B cell (primary cell): ENCODE measurements at places on chromosomes 2 and 18. TPM values are rescaled to one million over a fixed set of nuclear protein-coding genes. Genes with fewer than 3 reads are reported as not detected.

CCDC102B gene
- total RNA-seq, result 2.8 and 3.9 TPM in 2 replicates

HOXD10 gene
- total RNA-seq, result not detected in 2 replicates

EIF2B4 gene
- total RNA-seq, result 50.5 and 56.7 TPM in 2 replicates

ELOA2 gene
- not detected in 2 replicates for total RNA-seq

TYW5 gene
- total RNA-seq, result 15.0 and 15.4 TPM in 2 replicates

RAMP1 gene
- 12.4 and 15.7 TPM in 2 replicates for total RNA-seq

CNNM4 gene
- 24.0 and 25.6 TPM in 2 replicates for total RNA-seq

FZD7 gene
- 2.1 TPM in 2 replicates for total RNA-seq

OTOF gene
- total RNA-seq, result not detected in 2 replicates
